Dorsolateral prefrontal cortex (tissue), 122 donors: ENCODE measurements at places on chromosomes 11 and 22.
A peak's percentile ranks its signal among the peaks of the same experiment; 100 is the strongest.

DNA sequence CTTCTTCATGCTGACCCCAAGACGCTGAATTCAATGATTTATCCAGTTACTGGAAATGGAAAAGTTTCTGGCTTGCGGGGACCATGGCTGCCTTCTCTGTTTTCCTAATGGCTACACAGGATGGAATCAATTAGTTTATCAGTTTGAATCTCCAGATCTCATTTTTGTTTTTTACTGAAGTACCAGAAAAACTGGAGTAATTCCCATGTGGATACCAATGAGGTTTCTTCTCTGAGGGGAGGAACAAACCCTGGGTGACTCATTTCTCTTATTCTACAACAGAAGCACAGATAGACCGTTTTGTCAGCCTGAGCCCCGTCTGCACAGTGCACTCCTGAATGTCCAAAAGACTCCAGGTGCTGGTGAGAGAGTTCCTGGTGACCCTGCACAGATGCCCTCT lies 3.4 kb downstream of the ZNF195 start:
- DNase-seq: no peak

DNA sequence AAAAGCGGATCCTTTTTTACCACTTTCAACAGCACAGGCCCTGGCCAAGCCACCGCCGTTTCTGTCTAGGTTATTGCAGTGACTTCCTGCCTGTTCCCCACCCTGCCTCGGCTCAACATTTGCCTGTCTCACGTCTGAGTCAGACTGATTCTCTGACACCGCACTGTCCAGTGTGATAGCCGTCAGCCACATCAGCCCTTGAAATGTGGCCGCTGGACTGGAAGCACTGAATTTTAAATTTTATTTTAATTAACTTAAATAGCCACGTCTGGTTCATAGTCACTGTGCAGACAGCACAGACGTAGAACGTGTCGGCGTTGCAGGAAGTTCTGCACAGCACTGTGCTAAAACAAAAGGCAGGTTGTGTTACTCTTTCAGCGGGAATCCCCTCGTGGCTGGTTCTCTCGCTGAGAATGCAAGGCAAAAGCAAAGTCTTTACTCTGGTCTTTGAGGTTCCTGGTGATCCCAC lies 56.3 kb upstream of the ADSL start:
- no peak for DNase-seq

- DNase-seq: no peak
Measured at GRCh38 chr11:9853929-9854552, 190.2 kb downstream of the SWAP70 start.

- no peak for DNase-seq
Measured at GRCh38 chr22:21677606-21678443, 12.0 kb downstream of the PPIL2 start.

DNA sequence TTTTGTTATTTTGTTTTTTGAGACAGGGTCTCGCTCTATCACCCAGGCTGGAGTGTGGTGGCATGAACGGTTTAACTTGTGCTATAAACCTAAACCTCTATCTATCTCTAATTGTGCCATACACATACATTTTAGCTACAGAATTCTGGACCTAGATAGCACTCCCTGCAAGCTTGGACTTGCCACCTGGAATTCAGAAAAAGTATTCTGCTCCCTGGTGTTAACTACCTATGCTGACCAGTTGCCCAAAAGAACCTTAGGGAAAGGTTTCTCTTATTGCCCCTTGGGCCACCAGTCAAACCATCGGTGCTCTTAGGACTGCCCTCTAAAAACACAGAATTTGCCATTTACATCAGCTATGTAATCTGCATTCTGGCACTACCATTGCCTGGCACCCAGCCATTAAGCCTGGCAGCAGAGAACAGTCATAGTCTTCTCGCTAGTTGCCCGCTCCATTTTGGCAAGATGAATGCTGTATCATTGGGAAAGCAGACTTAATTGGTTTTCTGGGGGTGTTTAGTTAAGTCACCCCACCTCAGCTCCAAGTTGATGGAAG lies 55.3 kb downstream of the ETS1 start:
- DNase-seq: peak; percentile 87

GRCh38 chr11:114180301-114181055 lies 115.7 kb upstream of the NNMT start:
- peak; percentile 41 for DNase-seq

DNA sequence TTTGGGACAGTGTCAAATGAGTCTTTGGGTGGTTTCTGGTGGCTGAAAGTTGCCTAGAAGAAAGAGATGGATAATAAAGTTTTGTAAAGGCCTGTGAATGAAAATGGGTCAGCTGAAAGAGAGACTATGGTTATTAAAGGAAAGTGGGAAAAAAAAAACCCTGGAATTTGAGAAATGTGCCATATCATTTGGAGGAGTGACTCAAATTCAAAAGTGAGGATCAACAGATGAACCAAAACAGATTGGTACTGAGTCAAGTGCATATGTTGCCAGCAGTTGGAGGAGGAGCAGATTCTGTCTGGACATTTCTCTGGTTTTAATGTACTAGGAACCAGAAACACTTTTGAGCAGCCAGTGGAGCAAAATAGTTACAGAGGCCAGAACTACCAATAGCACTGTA lies 339.8 kb downstream of the KCNA4 start:
- no peak for DNase-seq

DNA sequence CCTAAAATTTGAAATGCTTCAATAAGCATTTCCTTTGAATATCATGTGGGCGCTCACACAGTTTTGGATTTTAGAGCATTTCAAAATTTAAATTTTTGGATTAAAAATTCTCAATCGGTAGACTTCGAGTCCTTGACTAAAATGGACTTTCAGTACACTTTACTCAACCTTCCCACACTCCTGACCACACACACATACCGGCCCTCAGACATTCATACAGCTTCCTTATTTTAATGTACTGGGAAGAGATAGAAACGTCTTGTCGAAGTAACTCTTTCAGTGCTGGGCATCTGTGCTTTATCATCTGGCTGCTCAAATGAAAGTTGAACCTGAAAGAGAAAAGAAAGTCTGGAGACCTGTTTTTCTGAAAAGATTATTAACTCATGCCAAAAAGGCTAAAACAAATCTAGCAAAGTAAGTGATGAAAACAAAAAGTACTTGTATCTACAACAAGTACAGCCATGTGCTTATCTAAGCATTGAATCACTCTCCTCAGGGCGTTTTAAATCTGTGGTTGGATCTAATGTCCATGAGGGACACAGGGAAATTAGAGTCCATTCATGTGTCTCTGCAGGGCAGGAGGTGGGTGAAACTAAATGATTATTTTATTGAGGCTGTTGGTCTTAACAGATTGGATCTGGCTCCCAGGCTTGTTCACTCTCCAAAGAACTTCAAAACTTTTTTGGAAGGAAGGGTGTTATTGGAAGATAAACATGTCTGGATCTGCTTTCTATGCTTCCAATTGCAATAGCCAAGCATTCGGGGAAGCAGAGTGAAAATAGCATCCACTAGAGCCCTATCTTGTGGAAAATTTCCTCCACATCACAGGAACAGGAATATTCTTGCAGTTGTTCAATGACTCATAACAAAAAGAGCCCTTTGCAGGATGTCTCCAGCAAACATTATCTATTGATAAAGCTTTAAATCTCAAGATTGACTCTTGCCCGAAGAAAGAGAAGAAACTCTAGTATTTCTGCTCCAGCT lies 47.0 kb downstream of the CARD18 start:
- no peak for DNase-seq

DNA sequence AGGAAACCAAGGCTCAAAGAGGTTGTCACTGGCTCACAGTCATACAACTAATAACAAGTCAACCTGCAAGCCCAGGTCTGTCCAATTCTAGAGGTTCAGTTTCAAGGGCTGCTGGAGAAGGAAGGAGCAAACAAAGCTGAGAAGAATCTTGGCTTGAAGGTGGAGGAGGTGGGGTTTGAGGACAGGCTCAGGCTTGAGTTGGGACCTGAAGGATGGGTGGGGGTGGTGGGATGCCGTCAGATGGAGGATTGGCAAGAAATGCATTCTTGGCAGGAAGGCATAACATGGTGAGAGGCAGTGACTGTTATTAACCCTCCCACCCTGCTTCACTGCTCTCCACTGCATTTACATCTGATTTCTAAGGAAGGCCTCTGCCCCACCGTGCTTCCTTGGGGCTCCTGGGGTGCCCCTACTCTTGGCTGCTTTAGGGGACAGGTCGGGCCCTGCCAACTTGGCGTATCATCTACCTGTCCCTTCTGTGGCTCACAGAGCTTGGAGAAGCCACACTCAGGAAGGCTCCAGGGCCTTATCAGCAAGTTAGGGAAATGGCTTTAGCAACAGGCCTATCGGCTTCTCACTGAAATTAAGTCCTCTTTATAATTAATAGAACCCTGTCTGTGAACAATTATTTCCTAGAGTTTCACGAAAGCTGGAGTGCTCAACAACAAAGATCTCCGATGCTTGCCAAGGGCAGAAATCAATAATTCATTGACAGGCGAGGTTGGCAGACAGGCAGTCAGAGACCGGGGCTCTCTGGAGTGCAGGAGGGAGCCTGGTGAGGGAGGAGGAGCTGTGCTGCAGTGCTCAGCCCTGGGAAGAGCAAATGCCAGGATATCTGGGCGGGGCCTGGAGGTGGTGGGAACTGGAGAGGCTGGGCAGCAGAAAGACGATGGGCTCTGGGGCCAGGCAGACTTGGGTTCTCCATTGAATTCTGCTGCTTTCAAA lies 84.9 kb upstream of the NARS2 start:
- no peak for DNase-seq

GRCh38 chr22:31952472-31952871 lies 8.1 kb downstream of the YWHAH start:
- no peak for DNase-seq

DNA sequence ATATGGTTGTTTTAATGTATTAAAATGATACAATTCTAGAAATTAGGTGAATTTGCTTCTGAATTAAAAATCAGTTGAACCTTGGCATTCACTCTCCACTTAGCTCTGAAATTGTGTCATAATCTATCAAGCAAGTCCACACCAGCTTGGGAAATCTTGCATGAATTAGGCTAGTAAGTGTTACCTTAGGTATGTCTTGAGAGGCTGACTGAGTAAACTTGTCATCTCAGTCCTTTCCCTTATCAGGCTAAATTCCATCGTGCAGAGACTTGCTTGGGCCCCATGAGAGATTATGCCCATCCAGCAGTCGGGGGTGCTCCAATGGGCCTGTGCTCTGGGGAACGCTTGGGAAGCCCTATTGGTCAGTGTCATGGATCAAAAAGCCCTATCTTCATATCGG lies 33.9 kb upstream of the ST14 start:
- no peak for DNase-seq

GRCh38 chr11:68977781-68978625 lies 2.8 kb downstream of the MRGPRD start:
- no peak for DNase-seq

- no peak for DNase-seq
Measured at GRCh38 chr22:46178755-46179505, 28.6 kb downstream of the PPARA start.

- no peak for DNase-seq
Measured at GRCh38 chr11:124898263-124898680, 607 bp upstream of the ROBO4 start.

- DNase-seq: no peak
Measured at GRCh38 chr11:69292221-69292648, 1.7 kb upstream of the MYEOV start.

- no peak for DNase-seq
Measured at GRCh38 chr11:59145534-59145933, 2.9 kb downstream of the FAM111A start.

DNA sequence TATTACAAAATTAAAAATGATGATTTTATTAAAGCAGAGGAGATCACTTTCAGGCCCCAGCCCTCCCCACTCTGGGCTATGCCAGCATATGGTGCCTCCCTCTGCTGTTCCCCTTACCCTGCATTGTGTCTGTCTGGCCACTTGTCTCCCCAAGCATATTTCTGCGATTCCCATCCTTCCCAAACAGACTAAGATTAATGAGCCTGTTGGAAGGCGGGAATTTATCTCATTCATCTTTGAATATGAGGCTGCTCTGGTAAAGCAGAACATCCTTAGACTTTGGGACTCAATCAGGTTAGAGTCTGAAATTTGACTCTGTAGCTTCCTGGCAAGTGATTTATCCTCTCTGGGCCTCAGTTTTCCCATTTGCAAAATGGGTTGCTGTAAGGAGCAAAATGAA lies 25.7 kb downstream of the AMPD3 start:
- no peak for DNase-seq

GRCh38 chr22:47563406-47564157 lies 801.1 kb downstream of the TBC1D22A start:
- no peak for DNase-seq
